ENCODE measurements at places on chromosomes 16 and 17.

GRCh38 chr17:58370309-58370708 is 18.3 kb upstream of the SUPT4H1 start:
- DNase-seq = no peak

GRCh38 chr16:53949715-53950410 is 245.9 kb downstream of the FTO start:
- DNase-seq = no peak

GRCh38 chr17:31745964-31746600 is 113.0 kb downstream of the COPRS start:
- DNase-seq = no peak

GRCh38 chr17:76271669-76272540 is 6.8 kb downstream of the UBALD2 start:
- DNase-seq = no peak

GRCh38 chr16:88681084-88681680 is 5.1 kb downstream of the SNAI3 start:
- DNase-seq = no peak

GRCh38 chr17:77472468-77473310 is 331.9 kb downstream of the SEC14L1 start:
- no peak for DNase-seq

GRCh38 chr17:49148171-49148570 is 15.6 kb downstream of the B4GALNT2 start:
- DNase-seq = no peak

GRCh38 chr17:76369804-76370203 is 14.6 kb upstream of the SPHK1 start:
- DNase-seq = no peak

- no peak for DNase-seq
These were observed 63.3 kb upstream of the HLF start for GRCh38 chr17:55201308-55201932.

- no peak for DNase-seq
These were observed 12.4 kb downstream of the UBALD2 start for GRCh38 chr17:76277300-76278267.

- DNase-seq = no peak
These were observed 47.3 kb upstream of the CMIP start for GRCh38 chr16:81397058-81397878.

DNA sequence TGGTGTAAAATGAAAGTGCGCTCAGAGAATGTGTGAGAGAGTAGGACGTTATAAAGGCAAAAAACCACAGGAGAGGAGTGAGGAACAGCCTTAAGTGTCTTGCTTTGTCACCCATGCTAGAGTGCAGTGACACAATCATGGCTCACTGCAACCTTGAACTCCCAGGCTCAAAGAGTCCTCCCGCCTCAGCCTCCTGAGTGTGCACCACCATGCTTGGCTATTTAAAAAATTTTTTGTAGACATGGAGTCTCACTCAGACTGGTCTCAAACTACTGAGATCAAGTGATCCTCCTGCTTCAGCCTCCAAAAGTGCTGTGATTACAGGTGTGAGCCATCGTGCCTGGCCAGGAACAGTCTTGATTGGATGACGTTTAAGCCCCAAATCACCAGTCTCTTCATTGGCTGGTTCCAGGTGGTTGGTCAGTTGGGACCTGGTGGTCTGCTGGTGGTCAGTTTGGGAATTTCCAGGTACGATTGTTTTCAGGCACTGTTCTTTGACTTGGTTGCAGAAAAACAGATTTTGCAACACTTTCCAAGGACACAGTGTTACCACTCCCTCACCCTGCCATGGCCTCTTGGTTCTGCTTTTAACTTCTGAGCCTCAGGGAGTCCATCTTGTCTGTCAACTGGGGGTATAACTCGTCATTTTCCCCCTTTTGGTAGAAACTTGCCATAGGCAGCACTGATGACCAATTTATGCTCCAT is 21.2 kb downstream of the DHODH start:
- no peak for DNase-seq

GRCh38 chr17:1493291-1493980 is 950 bp upstream of the MYO1C start:
- DNase-seq = no peak

DNA sequence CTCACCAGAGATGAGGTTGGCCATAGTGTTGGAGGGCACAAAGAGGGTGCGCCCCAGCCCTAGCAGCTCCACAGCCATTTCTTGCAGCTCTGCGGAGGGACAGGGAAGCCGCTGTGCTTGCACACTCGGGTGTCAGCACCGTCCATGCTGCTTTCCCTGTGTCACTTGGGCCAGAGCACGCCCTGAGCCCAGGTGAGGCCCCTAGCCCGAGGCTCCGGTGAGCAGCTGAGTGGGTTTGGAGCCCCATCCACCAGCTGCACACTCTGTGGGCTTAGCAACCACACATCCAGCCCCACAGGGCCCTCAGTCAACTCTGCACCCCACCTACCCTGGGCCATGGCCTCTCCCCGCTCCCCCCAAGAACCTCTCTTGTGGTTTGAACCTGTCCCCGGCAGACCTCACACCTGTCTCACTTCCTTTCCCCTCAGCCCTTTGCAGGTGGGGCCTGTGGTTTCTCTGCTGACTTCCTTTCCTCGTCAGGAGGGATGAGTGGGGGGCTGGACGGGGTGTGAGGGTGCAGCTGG is 20.7 kb downstream of the TMEM235 start:
- no peak for DNase-seq

DNA sequence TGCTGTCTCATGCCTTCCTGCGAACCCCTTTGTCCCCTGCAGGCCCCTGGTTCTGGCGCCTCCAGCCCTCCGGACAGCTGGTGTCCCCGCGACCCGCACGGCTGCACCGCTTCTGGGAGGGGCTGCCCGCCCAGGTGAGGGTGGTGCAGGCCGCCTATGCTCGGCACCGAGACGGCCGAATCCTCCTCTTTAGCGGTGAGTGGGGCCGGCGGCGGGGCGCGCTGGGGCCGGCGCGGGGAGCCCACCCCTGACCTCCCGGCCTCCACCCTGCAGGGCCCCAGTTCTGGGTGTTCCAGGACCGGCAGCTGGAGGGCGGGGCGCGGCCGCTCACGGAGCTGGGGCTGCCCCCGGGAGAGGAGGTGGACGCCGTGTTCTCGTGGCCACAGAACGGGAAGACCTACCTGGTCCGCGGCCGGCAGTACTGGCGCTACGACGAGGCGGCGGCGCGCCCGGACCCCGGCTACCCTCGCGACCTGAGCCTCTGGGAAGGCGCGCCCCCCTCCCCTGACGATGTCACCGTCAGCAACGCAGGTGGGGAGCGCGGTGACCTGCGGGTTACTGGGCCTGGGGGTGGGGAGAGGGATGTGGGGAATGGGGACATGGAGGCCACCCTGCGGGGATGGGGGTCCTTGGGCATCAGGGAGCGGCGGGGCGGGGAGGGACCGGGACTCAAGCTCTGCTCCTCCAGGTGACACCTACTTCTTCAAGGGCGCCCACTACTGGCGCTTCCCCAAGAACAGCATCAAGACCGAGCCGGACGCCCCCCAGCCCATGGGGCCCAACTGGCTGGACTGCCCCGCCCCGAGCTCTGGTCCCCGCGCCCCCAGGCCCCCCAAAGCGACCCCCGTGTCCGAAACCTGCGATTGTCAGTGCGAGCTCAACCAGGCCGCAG is 7.1 kb upstream of the IL32 start:
- DNase-seq = no peak

DNA sequence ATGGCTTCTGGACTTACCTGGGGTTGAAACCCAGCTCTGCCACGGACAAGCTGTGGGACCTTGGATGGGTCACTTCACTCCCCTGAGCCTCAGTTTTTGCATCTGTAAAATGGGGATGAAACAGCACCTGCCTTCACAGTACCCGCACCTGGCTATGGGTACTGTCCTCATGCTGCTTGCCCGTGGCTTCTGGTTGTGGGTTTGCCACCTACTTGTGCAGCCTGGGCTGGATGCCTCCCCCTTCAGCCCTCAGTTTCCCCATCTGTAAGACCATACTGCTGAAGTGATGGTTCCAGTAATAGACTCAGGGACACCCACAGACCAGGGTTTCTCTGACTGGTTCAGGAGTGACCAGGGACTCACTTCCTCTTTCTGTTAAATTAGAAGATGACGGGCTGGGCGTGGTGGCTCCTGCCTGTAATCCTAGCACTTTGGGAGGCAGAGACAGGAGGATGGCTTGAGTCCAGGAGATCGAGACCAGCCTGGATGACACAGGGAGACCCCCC is 9.4 kb downstream of the GLIS2 start:
- no peak for DNase-seq

- no peak for DNase-seq
These were observed 3.4 kb upstream of the NLRC5 start for GRCh38 chr16:56985962-56986360.

- no peak for DNase-seq
These were observed 21.4 kb downstream of the TRIM16 start for GRCh38 chr17:15662681-15663080.

DNA sequence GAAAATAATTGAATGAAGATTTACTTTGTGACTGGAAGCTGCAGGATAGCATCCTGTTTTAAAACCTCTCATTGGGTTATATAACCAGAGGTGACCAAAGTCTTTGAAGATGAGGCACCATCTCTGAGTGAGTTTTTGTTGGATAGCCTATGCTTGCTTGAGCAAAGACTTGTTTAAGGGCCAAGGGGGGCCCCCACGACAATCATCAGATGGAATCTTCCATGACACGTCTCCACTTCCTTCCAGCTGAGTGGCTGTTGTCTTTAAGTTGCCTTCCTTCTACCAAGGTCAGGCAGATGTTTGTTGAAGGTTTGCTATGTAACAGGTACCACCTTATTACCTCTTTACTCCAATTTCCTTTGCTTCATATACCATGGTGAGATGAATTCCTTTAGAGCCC is 188.8 kb downstream of the PRKCA start:
- no peak for DNase-seq

DNA sequence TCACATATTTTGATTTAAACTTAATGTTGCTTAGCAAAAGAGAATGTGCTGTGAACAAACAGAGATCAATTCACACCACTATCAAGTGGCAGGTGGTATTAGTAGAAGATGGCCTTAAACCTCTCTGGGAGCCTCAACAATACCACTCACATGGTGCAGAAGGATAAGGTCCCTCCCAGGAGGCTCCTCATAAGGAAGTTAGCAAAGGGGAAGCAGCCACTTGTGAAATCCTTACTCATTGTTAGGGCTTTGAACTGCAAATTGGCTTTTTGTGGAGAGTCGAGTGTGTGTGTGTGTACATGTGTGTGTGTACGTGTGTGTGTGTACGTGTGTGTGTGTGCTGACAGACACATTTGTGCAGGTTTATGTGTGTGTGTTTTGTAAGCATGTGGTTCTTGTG is 48.9 kb upstream of the ASIC2 start:
- DNase-seq = no peak

DNA sequence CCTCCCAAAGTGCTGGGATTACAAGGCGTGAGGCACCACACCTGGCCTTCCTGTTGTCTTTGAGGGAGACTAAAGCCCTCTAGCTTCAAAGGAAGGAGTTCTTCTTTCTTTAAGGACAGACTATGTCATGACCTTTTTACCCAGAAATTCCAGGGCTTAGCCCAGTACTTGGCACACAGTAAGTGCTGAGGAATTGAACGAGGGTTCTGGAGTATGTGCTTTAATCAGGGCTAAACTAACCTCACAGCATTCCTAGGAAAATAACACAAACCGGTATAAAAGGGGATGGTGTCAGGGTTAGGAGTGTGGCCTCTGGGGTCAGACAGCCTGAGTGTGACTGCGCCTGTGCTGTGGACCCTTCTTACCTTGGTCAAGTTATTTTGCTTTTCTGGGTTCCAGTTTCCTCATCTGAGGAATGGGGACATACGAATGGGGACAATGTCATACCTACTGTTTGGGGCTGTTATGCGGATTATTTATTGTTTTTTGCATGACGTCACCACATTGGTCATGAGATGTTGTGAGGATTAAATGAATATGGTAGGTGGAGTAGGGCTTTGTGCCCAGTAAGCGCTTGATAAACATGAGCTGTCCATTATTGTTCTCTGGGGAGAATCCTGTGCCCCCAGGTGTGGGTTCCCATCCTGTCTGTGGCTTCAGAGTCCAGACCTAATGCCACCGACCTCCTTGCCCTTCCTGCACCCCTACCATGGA is 21.9 kb downstream of the KSR1 start:
- no peak for DNase-seq

- DNase-seq = peak; percentile 30
These were observed 14.6 kb downstream of the ATP5PD start for GRCh38 chr17:75031972-75032719.

- DNase-seq = no peak
These were observed 1.3 kb upstream of the SENP3 start for GRCh38 chr17:7560172-7561027.

GRCh38 chr16:14525596-14525995 is 104.5 kb downstream of the PARN start:
- DNase-seq = no peak

GRCh38 chr17:76442341-76443338 is 10.3 kb downstream of the UBE2O start:
- DNase-seq = no peak

DNA sequence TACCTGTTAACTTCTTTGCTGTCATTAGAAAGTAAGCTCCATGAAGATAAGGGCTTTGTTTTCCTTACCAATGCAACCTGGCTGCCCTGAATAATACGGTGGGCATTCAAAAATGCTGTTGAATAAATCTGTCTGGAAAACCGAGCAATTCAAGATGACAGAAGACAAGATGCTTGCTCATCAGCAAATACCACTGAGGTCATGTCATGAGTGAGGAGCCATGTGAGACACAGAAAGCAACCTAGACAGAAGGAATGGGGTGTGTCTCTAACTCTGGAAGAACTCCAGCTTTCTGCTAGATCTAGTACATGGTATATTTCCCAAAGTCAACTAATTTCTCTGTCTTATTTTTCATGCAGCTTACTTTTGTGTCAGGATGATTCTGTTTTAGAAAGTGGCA is 64.2 kb downstream of the STH start:
- no peak for DNase-seq

Measured in NCI-H187 (cell line).